ENCODE measurements at places on chromosomes 6 and 20.

DNA sequence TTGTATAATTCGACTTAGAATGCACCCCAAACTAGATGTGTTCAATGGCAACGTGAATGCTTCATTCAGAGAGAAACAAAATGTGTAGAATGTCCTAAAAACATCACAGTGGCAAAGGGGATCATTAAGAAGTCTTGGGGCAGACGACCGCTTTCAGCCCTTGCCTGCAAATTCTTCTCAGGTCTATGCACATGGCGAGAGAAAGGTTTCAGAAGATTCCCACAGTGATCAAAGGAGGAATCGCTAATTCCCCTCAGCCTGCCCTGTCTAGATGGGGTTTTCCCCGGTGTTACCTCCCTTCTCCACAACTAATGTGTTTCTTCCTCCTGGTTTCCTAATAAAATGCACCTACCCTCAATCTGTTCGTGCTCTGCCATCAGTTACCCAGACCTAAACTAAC is 13.3 kb upstream of the NHSL1 start:
- no peak for DNase-seq

DNA sequence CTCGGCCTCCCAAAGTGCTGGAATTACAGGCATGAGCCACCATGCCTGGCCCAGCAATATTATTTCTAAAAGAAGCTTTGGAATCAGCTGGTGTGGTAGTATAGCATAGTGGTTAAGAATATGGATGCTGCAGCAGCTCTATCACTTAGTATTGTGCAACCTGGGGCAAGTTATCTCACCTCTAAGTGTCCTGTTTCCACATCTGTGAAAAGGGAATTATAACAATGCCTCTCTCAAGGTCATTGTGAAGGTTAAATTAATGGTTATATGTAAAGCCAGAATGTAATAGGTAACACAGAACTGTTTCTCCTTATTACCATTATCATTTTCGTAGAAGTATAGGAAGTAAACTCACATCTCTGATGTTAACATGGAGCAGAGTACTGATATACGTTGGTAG is 14.2 kb downstream of the SLC17A2 start:
- no peak for DNase-seq

- no peak for DNase-seq
Measured at GRCh38 chr6:56771189-56771588, 128.5 kb upstream of the DST start.

GRCh38 chr6:14440940-14441781 is 323.6 kb downstream of the CD83 start:
- no peak for DNase-seq
